ENCODE measurements at places on chromosomes 13 and 19.

DNA sequence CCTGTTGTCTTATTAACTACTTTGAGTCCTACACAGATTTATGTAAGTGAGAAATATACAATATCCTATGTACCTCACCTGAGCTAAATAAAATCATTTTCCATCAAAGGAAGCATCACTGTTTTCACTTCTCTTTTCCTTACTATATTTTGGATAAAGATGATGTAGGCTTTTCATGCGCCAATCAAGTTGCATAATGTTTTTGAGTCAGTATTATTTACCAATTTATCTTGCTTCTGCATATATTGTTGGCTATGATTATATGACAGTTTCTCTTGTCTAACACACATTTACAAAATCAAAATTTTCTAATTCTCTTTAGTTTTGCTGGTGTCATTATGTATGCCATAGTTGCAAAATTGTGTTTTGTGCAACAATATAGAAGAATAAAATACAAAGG, 67.9 kb upstream of the FRY start:
- no peak for DNase-seq

DNA sequence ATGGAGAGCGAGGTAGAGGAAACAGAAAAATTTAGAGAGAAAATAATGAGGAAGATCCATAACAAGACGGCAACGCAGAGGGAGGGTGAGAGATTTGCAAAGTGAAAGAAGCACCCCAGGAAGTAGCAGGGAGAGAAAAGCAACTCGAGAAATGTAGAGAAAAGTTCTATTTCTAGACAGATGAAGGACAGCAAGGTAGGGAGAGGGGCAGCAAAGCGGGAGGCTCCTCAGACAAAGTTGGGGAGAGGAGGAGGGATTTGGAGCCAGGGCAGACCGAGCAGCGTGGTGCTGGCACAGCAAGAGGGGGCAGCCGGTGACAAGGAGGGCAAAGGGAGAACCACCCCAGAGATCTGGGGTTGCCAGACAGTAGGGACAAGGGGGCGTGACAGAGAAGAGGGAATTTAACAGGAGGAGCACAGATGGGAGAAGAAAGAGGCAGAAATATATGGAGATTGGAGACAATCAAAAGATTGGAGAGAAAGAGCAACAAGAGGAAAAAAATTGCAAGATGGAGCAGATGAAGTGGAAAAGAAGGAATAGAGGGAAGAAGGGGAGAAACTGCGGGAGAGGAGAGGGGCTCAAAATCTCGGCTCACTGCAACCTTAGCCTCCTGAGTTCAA, 989 bp downstream of the ZNF766 start:
- DNase-seq, result no peak

DNA sequence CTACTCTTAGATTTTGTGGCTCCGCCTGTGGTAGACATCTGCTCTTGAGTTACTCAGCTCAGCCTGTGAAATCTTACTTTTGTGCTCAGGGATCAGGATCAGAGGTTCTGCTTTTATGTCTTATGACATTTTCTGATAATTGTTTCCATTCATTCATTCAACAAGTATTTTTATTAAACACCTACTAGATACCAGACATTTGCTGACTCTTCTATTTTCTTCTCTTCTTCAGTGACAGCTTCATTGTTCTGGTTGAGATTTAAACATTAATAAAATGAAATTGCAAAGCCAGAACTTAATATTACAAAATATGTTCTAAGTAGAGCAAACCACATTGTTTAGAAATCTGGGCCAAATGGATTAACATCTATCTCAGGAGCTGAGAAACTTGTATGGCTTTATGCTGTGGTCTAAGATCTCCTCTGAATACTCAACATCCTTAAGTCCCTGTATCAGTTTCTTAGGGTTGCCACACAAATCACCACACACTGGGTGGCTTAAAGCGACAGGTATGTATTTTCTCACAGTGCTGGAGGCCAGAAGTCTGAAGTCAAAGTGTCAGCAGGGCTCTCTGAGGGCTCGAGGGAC, 15.8 kb upstream of the MICU2 start:
- DNase-seq, result no peak

DNA sequence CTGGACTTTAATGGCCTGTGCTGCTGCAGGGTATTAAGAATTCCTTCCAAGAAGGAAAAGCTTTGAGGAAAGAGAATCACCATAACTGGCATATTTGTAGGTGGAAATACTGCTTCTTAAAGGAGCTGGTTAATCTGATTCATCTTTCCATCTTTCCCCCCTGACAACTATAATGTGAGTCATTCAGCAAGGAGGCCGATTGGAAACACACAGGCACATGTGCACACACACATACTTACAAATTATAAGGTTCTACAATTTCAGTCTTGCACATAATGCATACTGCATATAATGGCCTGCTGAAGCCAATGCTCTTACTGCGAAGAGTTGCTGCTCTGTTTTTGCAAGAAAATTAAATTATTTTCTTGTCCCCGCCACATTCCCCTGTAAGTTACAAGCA, 78.8 kb upstream of the TPP2 start:
- DNase-seq, result no peak

GRCh38 chr13:20825477-20825875, 51.7 kb upstream of the EEF1AKMT1 start:
- DNase-seq, result no peak

- no peak for DNase-seq
Measured at GRCh38 chr19:2181633-2181997, 17.9 kb downstream of the DOT1L start.

GRCh38 chr13:37065890-37066526, 6.5 kb upstream of the SUPT20H start:
- no peak for DNase-seq

- peak; percentile 32 for DNase-seq
Measured at GRCh38 chr13:51222686-51223559, 725 bp downstream of the FAM124A start.

DNA sequence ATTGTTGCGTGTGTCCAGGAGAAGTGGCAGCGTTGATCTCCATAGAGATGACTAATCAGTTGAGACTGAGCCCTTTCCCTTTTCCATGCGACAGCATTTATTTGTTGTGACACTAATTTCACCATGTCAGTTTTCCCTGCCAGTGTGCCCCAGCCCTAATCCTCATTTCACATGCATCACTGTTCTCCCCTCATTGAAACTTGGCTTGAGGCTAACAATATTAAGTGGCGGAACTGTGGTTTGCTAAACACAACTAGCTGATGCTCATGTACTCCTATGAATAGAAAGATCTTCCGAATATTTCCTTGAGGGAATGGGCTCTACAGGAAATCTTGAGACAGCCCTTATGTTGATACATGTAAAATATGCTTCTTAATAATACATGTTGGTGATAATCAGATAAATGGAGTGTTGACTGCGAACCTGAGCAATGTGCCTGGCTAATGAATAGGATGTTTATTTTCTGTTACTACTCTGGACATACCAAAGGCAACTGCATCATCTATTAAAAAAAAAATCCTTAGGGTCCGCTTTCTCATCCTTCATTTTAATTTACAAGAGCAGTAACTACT, 258.6 kb downstream of the ATP8A2 start:
- DNase-seq, result no peak

DNA sequence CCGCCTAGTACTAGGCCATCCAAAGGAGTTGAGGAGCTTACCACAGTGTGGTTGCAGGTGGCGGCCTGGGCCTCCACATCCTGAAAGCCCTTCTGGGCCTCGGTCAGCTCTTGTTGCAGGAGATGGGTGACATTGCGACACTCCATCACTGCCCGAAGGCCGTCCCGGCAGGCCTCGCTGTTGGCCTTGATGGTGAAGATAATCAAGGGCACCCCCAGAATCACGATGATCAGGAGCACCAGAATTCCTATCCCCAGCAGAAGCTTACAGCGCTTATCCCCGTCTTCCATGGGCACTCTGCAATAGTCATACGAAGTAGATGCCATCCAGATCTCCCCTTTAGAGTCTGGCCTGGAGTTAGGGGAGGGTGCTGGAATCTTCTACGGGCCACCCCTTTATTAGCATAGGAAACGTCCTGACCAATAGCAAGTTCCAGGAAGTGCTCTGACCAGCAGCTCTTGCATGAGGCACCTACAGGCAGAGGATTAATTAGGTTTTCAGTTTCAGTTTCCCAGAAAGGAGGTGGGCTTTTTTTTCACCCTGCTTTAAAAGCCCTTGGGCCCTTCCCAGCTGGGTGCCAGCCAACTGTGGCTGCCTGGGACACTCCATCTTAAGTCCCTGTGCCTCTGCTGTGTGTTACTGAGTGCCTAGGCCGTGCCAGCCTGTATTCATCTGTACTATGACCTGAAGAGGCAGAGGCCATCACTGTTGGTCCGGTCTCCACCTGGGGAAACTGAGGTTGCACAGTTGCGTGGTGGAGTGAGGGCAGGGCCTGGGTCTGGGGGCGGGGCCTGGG, at the start of gene BST2:
Gene BST2, minus strand, starts transcription at position 381 of the 796 bp plus-strand sequence. Its CDS starts 55 bp downstream, at position 326.
- DNase-seq, result peak; percentile 67

DNA sequence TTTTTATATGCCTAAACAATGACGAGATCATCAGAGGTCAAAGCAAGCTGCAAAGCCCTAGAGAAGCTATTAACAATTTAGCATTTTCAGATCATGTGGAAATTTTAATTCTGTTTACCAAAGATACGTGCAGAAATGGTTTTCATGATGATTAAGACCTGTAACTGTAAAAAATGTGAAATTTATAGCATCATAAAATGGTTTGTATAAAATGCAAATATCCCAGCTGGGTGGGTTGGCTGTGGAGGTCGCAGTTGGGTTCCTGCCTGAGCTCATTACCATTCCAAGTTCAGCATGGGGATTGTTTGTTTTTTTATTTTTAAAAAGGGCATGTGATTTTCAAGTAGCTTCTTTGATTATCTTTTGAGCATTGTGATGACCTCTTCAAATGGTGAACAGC, 47.9 kb upstream of the SIAH3 start:
- no peak for DNase-seq

DNA sequence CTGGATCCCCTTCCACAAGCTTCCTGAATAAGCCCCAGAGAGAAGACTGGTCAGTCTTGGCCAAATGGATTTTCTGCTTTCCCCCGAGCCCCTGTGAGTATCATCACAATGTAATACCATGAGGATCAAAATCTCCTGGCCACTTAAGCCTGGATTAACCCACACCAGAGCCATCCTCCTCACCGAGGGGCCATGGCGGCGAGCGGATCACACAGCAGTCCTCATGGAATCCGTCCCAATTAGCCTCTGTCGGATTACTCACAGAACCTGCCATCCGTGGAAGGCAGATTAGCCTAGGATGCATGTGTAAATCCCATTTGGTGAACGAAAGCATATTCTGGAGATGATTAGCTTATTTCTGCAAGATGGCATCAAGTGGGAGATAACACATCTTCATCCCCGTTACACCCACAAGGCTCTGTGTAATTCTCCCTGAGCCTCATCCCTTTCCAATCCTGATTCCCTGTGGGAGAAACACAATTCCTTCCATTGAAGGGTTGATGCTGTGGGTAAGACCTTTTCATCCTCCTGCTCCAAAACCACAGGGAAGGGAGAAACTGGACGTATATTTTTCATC, 42.5 kb downstream of the GNG7 start:
- DNase-seq, result no peak

GRCh38 chr13:33026489-33027152, 10.4 kb downstream of the KL start:
- DNase-seq, result no peak

Data from activated T-cell treated with anti-CD3 and anti-CD28 coated beads, Interleukin-2, amount 50 U/mL, for 48 hours (primary cell).